ENCODE measurements at places on chromosomes 7 and 10. TPM values are rescaled to one million over a fixed set of nuclear protein-coding genes. Genes with fewer than 3 reads are reported as not detected.

- no peak overlapping the region for H3K4me3 ChIP-seq
- H3K36me3 ChIP-seq, result peaks cover 29% of the 10 kb centered on the region
- H3K4me1 ChIP-seq, result peaks cover 40% of the 10 kb centered on the region
- DNase-seq, result no peak
- no peak overlapping the region for H3K27ac ChIP-seq
These were observed 64.2 kb downstream of the CNOT4 start for GRCh38 chr7:135445690-135446089.

DNA sequence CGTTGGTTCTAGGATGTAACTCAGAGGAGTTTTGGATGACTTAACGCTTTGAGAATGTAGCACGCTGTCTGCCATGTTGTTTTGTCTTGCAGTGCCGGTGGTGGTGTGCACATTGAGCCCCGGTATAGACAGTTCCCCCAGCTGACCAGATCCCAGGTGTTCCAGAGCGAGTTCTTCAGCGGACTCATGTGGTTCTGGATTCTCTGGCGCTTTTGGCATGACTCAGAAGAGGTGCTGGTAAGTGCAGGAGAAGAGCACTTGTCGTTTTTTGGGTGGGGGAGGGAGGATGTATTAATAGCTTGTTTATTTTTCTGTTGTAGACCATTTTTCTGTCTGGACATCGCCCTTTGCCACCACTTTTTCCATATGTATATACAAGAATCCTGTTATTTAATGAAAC, 6.3 kb downstream of the NDUFB2 start:
- H3K4me3 ChIP-seq, result no peak overlapping the region
- H3K27ac ChIP-seq, result peak overlapping the region; percentile 10
- no peaks in the 10 kb centered on the region for H3K27me3 ChIP-seq
- no peaks in the 10 kb centered on the region for H3K36me3 ChIP-seq

- no peak overlapping the region for H3K27ac ChIP-seq
- H3K4me1 ChIP-seq, result no peaks in the 10 kb centered on the region
- H3K27me3 ChIP-seq, result peaks cover 7% of the 10 kb centered on the region
- no peaks in the 10 kb centered on the region for H3K36me3 ChIP-seq
- no peak for DNase-seq
These were observed 246.7 kb upstream of the PTN start for GRCh38 chr7:137590071-137590755.

GRCh38 chr7:98670186-98670585, 53.1 kb downstream of the NPTX2 start:
- H3K36me3 ChIP-seq, result no peaks in the 10 kb centered on the region
- H3K4me3 ChIP-seq, result no peak overlapping the region
- H3K27ac ChIP-seq, result no peak overlapping the region
- H3K27me3 ChIP-seq, result peaks cover 6% of the 10 kb centered on the region

DNA sequence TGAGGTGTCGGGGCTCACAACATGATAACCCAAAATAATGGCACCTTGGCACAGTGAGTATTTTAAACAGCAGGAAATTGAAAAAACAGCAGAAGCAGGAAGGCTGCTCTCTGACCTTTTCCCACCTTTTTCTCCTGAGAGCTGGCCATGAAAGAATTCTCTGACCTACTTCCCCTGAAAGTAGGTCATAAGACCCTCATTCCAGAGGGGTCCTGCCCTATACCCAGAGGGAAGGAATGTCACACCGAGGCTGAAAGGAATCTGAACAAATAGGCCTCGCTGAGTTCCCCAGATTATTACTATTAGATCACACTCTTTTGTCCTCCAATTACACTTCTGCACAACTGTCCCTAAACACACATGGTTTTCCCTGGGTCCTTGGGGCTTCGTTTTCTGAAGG, 18.8 kb downstream of the CPVL start:
- no peaks in the 10 kb centered on the region for H3K4me1 ChIP-seq
- H3K27ac ChIP-seq, result no peak overlapping the region
- H3K4me3 ChIP-seq, result no peak overlapping the region
- no peak for DNase-seq

GRCh38 chr10:3869036-3869435, 84.0 kb upstream of the KLF6 start:
- no peaks in the 10 kb centered on the region for H3K36me3 ChIP-seq
- no peak overlapping the region for H3K27ac ChIP-seq
- no peaks in the 10 kb centered on the region for H3K27me3 ChIP-seq
- peaks cover 12% of the 10 kb centered on the region for H3K4me1 ChIP-seq
- DNase-seq, result no peak
- no peak overlapping the region for H3K4me3 ChIP-seq

GRCh38 chr7:45524445-45524844, 49.7 kb upstream of the ADCY1 start:
- no peaks in the 10 kb centered on the region for H3K4me1 ChIP-seq
- H3K27ac ChIP-seq, result no peak overlapping the region
- H3K36me3 ChIP-seq, result no peaks in the 10 kb centered on the region
- H3K4me3 ChIP-seq, result no peak overlapping the region
- H3K27me3 ChIP-seq, result peaks cover 10% of the 10 kb centered on the region

DNA sequence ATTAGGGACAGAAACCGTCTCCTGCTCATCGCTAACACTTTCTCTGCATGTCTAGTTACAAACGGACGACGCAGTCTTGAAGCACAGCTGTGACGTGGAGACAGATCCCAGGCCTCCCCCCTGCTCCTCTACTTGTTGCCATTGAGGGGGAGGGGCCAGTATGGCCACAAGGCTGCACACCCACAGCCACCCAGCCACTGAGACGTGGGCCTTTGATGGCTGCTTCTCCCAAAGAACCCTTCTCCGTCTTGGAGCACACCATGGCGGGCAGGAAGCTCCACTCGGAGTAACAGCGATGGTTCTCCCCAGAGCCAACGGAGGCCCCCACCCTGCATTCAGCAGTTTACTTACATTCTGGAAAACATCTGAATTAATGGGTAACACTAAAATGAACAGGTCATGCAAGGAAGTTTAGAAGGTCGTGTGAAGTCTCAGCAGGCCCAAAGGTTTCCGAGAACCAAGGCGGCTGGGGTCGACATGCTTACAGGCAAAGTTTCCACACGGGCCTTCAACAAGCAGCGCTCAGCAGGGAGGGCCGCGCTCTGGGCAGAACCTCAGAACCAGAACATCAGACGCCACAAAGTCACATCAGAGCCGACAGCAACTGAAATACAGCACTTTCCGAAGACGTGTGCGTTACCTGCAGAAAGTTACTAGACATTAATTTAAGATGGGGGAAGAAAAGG, 169.6 kb downstream of the DIP2C start:
- peaks cover 4% of the 10 kb centered on the region for H3K27me3 ChIP-seq
- H3K4me3 ChIP-seq, result no peak overlapping the region
- no peaks in the 10 kb centered on the region for H3K4me1 ChIP-seq
- no peaks in the 10 kb centered on the region for H3K36me3 ChIP-seq
- H3K27ac ChIP-seq, result no peak overlapping the region

- no peak for DNase-seq
- H3K4me3 ChIP-seq, result peak overlapping the region; percentile 71
- H3K27ac ChIP-seq, result peak overlapping the region; percentile 91
These were observed 190.9 kb downstream of the RNLS start for GRCh38 chr10:88392222-88392621.

GRCh38 chr7:133853706-133854276, 273.3 kb upstream of the LRGUK start:
- H3K27me3 ChIP-seq, result no peaks in the 10 kb centered on the region
- H3K4me1 ChIP-seq, result no peaks in the 10 kb centered on the region
- no peak overlapping the region for H3K27ac ChIP-seq
- H3K4me3 ChIP-seq, result no peak overlapping the region
- H3K36me3 ChIP-seq, result peaks cover 15% of the 10 kb centered on the region

GRCh38 chr10:110568055-110568735, 700 bp downstream of the SMC3 start:
- H3K4me1 ChIP-seq, result peaks cover 42% of the 10 kb centered on the region
- peak overlapping the region; percentile 92 for H3K4me3 ChIP-seq
- H3K27me3 ChIP-seq, result peaks cover 12% of the 10 kb centered on the region
- H3K27ac ChIP-seq, result peak overlapping the region; percentile 98
- H3K36me3 ChIP-seq, result no peaks in the 10 kb centered on the region

DNA sequence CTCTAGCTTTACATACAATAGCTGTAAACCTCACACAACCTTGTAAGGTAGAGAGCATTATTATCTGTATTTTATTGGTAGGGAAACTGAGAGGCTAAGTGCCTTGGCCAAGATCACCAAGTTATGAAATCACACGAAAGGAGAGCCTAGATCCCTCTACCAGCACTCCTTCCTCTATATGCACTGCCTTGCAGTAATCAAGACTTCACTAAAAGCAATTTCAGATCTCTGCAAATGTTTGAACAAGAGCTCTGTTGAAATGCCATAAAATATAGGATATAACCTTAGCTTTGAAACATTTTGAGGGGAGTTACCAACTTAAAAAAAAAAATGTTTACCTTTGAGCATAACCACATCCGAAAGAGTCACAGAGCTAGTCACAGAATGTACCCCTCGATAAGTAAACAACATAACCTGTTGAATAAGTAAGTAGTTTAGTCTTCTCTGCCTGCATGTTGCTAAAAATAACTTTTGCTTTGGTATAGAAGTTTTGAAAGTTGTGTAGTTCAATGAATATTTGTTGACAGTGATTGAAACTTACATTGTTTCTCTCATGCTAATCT, 709.4 kb downstream of the AUTS2 start:
- H3K36me3 ChIP-seq, result no peaks in the 10 kb centered on the region
- DNase-seq, result peak; percentile 73
- no peaks in the 10 kb centered on the region for H3K27me3 ChIP-seq
- peak overlapping the region; percentile 76 for H3K27ac ChIP-seq
- no peak overlapping the region for H3K4me3 ChIP-seq
- peaks cover 7% of the 10 kb centered on the region for H3K4me1 ChIP-seq

GRCh38 chr7:94432281-94432670, 37.6 kb downstream of the COL1A2 start:
- no peak overlapping the region for H3K27ac ChIP-seq
- no peaks in the 10 kb centered on the region for H3K4me1 ChIP-seq
- no peak overlapping the region for H3K4me3 ChIP-seq
- H3K36me3 ChIP-seq, result no peaks in the 10 kb centered on the region
- peaks cover 14% of the 10 kb centered on the region for H3K27me3 ChIP-seq
- DNase-seq, result no peak

Gene MMP21
- polyA plus RNA-seq, result not detected

Gene CRHR2
- polyA plus RNA-seq, result not detected

Gene TDRD1
- 0.17 TPM for polyA plus RNA-seq

Gene LOXL4
- not detected for polyA plus RNA-seq

Gene ZNF117
- 0.13 TPM for polyA plus RNA-seq

Gene KMT2C
- 6.7 TPM for polyA plus RNA-seq

Gene ABCC2
- 0.50 TPM for polyA plus RNA-seq

Measured in naive thymus-derived CD8-positive, alpha-beta T cell (primary cell).